Fibroblast of mammary gland (primary cell): ENCODE measurements at places on chromosomes 2 and 18.
A peak's percentile ranks its signal among the peaks of the same experiment; 100 is the strongest.

GRCh38 chr2:60268032-60268431 is 285.4 kb downstream of the BCL11A start:
- DNase-seq = no peak

DNA sequence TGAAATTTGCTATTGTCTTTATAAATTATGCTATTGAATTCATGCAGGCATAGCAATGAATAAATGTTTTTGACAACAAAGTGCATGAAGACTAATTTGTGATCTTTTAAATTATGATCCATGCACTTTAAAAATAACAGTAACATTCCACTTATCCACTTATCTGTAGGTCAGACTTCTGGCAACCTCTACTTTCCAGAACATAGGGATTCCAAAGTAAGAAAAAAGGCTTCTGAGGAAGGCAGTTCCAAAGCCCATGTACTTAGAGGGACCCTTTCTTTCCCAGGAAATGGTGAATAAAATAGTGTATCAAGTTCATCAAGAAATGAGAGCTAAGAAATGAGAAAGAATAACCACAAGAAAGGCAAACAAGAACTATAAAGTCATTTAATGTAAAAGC is 58.3 kb downstream of the VIL1 start:
- DNase-seq = no peak

DNA sequence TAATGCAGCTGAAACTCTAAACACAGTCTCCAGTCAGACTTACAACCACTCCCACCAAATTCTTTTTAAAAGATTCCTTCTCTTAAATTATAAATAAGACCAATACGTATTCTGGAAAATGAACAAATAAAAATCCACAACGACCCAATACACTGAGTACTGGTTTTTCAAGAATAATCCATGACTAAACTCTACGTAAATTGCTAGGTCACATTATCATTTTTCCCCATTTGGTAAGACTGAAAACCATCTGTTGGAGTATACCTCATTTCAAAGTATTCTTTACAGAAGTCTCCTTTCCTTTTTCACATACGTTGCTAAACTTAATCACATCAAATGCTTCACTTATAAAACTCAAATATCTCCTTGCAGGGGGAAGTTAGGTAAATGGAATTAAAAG is 6.0 kb downstream of the ZNF516 start:
- peak; percentile 63 for DNase-seq

- DNase-seq = peak; percentile 38
Measured at GRCh38 chr2:217887841-217888701, 114.7 kb downstream of the TNS1 start.

DNA sequence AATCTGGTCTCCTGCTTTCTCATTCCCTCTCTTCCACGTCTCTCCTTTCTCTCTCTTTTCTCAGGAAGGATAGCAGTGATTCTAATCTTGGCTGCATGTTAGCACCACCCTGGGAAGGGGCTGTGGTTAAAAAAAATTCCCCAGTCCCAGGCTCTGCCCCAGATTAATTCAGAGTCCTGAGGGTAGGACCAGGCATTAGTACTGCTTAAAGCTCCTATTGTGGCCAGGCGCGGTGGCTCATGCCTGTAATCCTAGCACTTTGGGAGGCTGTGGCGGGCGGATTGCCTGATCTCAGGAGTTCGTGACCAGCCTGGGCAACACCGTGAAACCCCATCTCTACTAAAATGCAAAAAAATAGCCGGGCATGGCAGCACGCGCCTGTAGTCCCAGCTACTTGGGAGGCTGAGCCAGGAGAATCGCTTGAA is 35.4 kb upstream of the EML4 start:
- DNase-seq = no peak

DNA sequence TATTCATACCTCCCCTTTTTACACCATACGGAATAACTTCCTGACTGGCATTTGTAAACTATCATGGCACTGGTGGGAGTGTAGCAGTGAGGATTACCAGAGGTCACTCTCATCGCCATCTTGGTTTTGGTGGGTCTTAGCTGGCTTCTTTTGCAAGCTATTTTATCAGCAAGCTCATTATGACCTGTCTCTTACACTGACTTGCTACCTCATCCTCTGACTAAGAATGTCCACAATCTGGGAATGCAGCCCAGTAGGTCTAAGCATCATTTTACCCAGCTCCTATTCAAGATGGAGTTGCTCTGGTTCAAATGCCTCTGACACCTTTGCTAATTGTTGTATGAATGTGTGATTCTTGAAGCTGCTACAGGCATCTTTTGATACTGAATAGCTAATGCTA is 950.8 kb upstream of the SLC39A10 start:
- peak; percentile 33 for DNase-seq

DNA sequence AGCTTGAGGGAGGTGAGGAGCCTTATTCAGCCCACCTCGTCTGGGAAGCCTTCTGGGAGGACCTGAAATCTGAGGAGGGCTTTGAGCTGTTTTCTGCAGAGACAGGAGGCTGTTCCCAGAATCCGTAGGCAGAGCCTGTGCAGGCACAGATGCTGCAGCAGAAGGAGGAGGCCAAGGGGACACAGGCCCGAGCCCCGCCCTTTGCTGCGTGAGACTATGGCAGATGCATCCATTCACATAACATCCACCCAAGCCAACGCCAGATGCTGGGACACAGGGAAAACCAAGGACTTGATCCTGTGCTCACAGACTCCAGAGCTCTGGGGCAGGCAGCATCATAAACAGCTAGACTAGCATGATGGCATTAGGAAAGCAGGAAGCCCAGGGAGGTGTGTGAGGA is 98.2 kb downstream of the KCNF1 start:
- DNase-seq = no peak

DNA sequence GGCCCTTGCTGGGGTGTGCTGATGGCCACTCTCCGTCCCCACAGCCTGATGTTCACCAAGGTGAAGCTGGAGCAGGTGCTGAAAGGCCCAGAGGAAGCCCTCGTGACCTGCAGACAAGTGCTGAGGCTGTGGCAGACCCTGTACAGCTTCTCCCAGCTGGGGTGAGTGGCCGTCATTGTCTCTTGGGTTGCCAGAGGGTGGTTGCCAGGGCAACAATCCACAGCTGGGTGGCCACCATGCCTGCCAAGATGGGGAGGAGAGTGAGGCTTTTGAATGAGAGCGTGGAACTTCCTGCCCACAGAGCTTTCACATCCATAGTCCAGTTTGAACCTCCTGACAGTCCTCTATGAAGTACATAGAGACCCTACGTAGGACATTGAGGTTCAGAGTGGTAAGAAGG is 108.8 kb downstream of the STPG4 start:
- no peak for DNase-seq

DNA sequence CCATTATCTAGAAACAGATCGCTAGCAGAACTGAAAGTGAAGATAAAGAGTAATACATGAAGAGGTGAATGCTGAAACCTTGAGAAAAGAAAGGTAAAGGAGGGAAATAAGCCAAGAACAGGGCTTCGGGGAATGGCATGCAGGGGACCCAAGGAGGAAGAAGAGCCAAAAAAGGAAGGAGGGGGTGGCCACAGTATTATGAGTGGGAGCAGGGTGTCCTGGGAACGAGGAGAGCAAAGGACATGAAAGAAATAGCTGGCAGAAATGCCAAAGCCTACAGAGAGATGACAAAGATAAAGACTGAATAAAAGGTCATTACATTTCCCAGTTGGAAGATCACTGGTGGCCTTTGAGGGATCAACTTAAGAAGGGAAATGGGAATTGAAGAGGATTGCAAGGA is 82.9 kb downstream of the ACTR3 start:
- DNase-seq = no peak

- no peak for DNase-seq
Measured at GRCh38 chr2:134718817-134719814, at the start of gene TMEM163. TSS of gene TMEM163 (minus strand) at chr2:134719000.

DNA sequence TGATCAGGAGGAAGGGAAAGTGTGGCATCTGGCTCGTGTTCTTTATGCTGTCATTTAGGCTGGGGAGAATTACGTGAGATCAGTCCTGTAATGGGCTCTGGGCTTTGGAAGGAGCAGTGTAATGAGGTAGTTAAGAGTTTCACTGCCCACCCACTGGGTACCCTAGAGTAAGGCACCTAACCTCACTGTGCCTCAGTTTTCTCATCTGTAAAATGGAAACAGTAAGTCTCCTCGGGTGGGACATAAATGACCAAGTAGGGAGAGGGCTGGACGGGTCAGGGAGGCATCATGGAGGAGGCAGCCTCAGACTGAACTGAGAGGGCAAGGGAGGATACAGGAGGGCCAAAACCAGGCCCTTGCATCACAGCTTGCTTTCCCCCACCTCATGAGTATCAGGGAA is 97.3 kb upstream of the MCFD2 start:
- DNase-seq = no peak

DNA sequence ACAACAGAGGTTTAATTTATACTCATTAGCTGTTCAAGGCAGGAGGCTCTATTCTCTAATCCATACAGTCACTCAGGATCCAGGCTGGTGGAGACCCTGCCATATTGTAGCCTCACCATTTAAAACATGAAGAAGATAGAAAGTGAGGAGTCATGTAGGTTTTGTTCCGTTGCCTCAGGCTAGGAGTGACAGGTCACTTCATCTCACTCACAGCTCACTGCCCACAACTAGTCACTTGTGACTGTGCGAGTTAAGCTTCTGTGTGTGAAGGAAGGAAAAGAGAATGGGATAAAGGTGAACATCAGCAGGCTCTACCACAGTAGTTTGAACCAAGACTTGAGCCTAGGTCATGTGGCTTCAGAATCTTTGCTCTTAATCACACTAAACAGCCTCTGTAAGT is 9.0 kb upstream of the IGFBP2 start:
- no peak for DNase-seq

DNA sequence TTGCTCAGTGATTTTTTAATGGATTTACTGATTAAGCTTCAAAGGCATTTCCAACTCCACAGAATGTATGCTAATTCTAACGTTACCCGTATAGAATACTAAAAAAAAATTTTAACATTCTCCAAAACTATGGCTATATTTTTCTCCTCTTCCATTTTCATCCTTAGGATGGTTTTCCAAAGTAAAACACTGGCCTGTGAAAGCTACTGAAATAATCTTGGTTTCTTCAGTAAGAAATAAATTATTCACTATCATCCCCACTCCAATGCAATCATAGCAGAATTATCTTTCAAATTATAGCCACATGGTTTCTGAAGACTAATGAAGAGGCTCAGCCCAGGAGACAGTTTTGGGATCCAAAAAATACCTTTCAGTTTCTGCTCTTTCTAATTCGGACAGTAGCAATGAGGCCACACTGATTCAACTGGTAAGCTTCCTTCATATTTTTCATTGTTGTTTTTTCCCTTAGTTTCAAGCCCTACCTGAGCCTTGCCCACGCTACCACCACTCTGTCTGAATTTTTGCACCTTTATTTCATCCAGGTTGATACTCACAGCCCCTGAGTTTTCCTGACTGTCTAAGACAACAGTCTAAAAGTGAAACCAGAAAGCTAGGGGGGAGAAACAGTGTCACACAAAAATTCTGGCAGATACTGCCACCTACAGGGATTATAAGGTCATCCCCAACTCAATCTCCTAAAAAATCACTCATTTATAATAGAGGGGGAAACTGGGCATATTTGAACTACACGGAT is 887.9 kb downstream of the NRXN1 start:
- peak; percentile 58 for DNase-seq

DNA sequence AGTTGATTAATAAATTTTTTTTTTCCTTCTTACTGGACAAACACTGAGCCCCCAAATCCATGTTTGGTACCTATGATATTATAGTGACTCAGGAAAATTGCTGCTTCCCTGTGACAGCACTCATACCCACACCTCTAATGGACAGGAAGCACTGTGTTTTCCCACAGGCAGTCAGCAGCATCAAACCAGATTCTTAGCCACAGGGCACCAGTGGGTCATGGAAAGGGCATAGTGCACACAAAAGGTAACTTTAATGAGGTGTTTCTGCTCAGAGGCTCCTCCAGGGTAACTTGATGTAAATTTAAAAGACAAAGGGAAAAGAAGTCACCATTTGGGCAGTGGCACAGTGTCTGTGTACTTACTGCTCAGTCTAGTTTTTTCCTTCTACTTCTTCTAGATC is 34.1 kb downstream of the SERPINB11 start:
- DNase-seq = peak; percentile 25

- DNase-seq = peak; percentile 4
Measured at GRCh38 chr18:26432651-26433424, 115.5 kb downstream of the KCTD1 start.

DNA sequence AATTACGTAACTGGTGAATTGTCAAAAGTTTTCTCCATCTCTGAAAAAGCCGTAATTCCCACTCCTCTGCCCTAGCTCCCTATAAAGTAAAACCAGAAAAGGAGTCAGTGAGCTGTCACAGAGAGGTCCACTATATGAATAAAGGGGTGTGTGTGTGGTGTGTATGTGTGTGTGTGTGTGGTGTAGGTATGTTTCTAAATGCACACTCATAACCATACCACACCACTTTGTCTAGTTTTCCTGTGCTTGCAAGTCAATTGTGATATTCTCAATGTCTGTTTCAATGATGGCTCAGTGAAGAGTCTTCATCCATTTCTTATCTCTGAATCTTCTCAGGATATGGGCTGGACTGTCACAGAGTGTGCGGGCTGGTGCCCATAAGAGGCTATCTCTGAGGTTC is 54.8 kb upstream of the CCDC68 start:
- DNase-seq = no peak

- peak; percentile 73 for DNase-seq
Measured at GRCh38 chr2:181466661-181467576, 9.7 kb downstream of the ITGA4 start.

DNA sequence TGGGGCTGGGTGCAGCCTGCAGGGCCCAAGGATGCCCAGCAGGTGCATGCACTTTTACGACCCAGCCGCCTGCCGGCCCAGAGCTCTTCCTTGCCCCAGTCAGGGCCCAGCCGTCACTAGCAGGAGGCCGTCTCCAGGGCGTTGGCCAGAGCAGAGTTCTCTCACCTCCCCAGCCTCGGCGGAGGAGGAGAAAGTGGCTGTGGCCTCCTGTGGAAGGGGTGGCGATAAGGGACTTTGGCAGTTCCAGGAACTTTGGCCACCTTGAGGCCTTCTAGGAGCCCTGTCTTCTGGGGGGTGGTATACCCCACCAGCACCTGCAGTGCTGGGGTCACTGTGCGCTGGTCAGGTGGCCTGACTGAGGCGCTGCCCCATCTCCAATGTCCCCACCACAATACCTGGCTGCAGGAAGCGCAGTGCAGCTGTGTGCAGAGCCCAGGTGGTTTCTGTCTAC is 22.0 kb downstream of the NPPC start:
- no peak for DNase-seq

- no peak for DNase-seq
Measured at GRCh38 chr2:208366215-208367127, 40.1 kb upstream of the PTH2R start.
